Esophagus mucosa (tissue), 1 donor: ENCODE measurements at places on chromosomes 12 and 14. TPM values are rescaled to one million over a fixed set of nuclear protein-coding genes. Genes with fewer than 3 reads are reported as not detected.

RTN1 gene
- total RNA-seq = 0.80 TPM

ZDHHC22 gene
- total RNA-seq = not detected

SLC7A8 gene
- total RNA-seq = 51.1 TPM

HOXC13 gene
- 0.52 TPM for total RNA-seq

AQP6 gene
- not detected for total RNA-seq

PIWIL1 gene
- total RNA-seq = not detected

PELI2 gene
- total RNA-seq = 1.8 TPM

PTPRO gene
- total RNA-seq = 0.08 TPM

RD3L gene
- total RNA-seq = not detected

IL22 gene
- total RNA-seq = 0.44 TPM

PSEN1 gene
- total RNA-seq = 48.3 TPM

RNASE3 gene
- total RNA-seq = not detected

CLEC2B gene
- total RNA-seq = 13.0 TPM

P2RX4 gene
- total RNA-seq = 5.0 TPM
